ENCODE measurements at places on chromosomes 5 and 9. TPM values are rescaled to one million over a fixed set of nuclear protein-coding genes. Genes with fewer than 3 reads are reported as not detected.

Gene DIPK1B
- 3.4 TPM for total RNA-seq

Gene CDC20B
- not detected for total RNA-seq

Gene SPATA31C1
- total RNA-seq: not detected

Gene FOXD4L5
- total RNA-seq: under 0.01 TPM

Gene FAM120AOS
- total RNA-seq: 22.2 TPM

Gene TLX3
- not detected for total RNA-seq

Gene STPG3
- not detected for total RNA-seq

Gene GPR21
- 0.28 TPM for total RNA-seq

Gene PCDHB14
- total RNA-seq: 0.28 TPM

Gene PKD2L2
- total RNA-seq: not detected

Gene RPL35
- total RNA-seq: 1,151 TPM

Gene PCDHA9
- under 0.01 TPM for total RNA-seq

GRCh38 chr5:132451387-132451786 is 39.2 kb downstream of the IRF1 start:
- peak; percentile 59 for DNase-seq

DNA sequence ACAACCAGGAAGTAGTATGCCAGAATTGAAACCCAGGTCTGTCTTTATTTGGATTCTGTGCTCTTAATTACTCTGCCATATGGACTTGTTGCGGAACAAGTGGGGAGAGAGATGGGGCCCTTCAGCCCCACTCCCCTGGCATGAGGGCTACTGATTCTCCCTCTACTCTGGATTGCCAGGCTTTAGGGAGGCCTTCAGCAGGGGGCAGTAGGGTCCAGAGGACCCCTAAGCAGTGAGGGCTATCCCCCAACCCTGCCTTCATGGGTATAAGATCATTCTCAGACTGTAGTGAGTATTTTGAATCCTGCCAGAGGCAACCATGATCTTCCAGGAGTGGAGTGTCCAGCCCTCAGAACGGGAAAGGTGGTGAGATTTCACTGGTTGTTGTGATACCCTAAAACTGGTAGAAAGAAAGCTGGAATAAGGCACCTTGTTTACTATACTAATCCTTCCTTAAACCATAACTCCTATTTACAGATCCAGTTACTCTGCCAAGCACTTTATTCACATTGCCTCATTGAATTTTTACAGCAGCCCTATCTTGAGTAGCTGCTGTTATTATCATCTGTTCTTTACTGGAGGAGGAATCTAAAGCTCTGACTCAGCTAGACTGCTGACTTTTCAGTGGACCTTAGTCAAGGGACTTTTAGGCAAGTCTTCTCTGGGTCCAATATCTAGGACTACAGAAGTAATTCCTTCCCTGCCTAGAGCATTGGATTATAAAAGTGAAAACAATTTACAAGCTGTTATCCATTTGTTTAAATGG is 31.3 kb upstream of the LARP1 start:
- DNase-seq: peak; percentile 81

DNA sequence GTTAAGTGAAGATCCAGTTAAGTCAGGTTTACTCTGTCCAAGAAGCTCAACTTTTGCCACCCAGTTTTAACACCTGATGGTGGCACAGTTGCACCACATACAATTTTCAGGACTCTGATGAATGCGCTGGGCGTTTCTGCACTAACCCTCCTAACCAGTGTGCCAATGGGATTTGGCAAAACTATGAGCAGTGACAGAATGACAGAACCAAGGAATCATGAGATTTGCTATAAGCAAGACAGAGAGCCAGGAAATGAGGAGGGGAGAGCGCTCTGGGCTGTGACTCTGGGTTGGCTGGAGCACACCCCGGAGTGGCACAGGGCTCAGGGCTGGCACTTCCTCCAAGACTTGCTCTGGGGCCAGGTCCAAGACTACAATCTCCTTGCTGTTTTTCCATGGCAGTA is 84.1 kb downstream of the SH3PXD2B start:
- DNase-seq: no peak

GRCh38 chr9:111913159-111913558 is 16.5 kb downstream of the UGCG start:
- DNase-seq: no peak

GRCh38 chr9:38641985-38642864 is 21.8 kb upstream of the ANKRD18A start:
- peak; percentile 22 for DNase-seq

GRCh38 chr9:31321256-31321655 is 1063.2 kb upstream of the ACO1 start:
- no peak for DNase-seq

DNA sequence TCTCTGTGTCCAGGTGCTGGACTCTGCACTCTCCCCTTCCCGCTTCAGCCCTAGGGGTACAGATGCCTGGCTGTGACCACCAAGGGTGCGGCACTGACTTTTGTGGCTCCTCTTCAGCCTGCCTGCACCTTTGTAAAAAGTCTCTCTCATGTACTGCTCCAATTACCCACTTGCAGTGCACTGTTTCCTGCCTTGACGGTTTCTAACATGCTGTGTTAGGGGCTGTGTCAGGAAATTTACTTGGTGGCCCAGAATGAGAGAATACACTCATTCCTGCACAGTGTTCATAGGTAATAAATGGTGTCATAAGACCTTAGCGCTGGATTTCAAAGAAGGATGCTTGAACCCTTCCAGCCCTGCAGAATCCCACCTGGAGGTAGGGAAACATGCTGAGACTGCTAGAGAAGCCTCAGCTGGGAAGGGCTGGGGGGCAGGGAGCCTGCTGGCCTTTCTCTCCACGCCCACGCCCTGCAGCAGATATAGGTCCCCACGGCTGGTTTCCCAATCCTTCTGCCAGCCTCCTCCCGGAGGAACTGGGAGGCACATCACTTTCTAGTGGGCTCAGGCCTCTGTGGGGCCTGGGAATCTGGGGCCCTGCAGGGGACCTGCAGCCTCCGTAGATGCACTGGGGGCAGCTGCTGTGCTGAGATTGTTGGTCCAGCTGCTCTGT is 17.6 kb upstream of the HRH2 start:
- DNase-seq: no peak

- peak; percentile 20 for DNase-seq
These were observed 62.2 kb upstream of the IL33 start for GRCh38 chr9:6153425-6153824.

DNA sequence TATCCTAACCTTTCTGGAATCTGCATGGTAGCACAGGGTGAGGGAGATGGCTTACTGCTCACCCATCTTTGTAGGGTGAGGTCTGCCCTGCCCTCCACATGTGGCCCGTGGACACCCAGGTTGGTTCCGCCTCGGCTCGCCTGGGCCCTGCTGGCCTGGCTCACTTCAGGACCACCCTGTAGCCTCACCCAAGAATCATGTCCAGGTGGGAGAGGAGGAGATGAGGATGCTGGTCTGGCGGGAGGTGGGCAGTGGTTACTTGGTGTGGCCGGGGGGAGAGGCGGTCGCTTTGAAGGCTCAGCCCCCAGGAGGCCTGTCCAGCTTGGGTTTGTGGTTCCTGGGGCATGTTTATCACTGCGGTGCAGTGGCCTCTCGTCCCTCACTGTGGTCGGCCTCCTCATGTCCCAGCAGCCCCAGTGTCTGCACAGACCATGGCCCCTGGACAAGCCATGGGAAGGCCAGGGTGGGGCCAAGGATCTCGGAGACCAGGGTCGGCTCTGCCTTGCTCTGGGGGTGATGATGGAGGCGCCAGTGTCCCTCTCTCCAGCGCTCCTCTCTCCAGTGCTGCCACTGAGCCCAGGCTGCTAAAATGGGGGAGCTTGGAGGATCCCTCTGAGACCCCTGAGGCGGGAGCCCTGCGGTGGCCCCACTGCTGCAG is 4.6 kb downstream of the OBP2B start:
- no peak for DNase-seq

DNA sequence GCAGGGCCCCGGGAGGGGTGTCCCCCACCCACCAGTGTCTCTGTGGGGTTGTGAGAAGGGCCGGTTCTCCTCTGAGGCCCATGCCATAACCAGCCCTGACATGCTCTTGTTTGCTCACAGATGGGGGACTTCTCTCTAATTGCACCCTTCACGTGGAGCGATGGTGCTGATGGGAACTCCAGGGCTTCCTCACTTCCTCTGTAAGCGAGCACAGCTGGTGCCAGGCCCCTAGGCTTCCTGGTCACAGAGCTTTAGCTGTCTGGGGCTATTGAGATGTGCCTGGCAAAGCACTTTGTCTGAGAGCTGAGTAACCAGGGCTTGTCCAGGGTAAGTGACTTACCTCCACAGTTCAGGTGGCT is 36.4 kb downstream of the PHF2 start:
- no peak for DNase-seq

DNA sequence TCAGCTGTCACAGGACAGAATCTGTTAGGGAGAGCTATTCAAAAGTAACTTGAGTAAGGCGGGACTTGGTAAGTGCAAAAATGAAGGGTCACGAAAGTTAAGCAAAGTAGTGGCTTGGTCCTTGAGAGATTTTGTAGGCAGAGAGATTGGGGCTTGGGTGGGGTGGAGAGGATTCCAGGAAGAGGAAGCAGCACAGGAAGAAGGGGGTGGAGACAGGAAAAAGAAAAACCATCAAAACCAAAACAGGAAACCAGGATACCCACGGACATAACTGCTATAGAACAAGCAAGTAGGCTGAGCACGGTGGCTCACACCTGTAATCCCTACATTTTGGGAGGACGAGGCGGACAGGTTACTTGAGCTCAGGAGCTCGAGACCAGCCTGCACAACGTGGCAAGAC is 3.7 kb downstream of the ROPN1L start:
- no peak for DNase-seq

DNA sequence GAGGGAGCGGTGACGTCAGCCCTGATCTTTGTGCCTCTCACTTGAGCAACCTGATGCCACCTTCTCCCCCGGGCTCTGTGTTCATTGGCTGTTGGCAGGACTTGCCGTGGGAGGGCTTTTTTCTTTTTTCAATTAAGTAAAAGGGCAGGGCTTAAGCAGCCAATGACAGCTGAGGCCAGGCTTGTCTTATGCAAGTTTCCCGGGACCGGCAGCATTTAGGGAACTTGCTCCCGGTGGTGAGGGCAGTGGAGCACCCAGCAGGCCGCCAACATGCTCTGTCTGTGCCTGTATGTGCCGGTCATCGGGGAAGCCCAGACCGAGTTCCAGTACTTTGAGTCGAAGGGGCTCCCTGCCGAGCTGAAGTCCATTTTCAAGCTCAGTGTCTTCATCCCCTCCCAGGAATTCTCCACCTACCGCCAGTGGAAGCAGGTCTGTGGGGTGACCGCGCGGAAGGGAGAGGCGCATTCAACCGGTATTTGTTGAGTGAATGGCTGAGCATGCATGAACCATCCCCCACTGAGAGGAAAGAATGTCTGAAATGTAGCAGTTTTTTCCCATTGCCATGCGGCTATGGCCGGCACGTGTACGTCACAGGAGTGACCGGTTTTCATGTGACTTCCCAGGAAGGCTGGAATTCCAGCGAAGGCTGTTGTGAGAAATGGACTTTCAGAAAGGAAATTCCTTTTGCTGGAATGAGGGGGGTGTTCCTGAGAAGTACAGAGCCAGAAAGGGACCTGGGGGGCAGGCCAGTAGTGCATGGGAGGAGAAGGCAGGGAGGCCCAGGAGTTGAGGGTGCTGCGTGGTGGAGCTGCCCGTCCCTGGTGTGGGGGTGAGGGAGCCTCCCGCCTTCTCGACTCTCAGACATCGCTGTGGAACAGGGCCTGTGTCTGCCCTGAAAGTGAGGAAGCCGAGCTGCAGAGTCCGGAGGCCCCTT is 29.0 kb downstream of the PTGES2 start:
- DNase-seq: peak; percentile 98

- no peak for DNase-seq
These were observed 81.0 kb upstream of the DAB2 start for GRCh38 chr5:39505791-39506190.

DNA sequence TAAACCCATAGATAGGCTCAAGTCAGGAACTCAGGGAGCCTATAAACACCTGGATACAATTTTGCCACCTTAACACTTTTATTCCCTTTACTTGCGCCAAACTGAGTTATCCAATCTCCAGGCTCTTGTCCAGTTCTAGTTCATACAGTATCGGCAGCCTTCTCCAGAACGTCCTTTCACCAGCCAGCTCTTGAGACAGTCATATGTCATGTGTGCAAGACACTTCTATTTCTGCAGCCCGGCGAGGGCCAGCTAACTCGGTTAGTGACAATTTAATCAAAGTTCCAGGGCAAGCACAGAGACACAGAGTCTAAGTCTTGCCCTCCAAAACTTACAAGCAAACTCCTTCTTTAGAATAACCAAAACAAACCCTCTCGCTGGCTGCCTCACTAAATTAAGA is 12.9 kb downstream of the ABCA1 start:
- no peak for DNase-seq

- peak; percentile 12 for DNase-seq
These were observed 8.5 kb downstream of the DMXL1 start for GRCh38 chr5:119079318-119079921.

GRCh38 chr5:433836-434235 is 9.1 kb upstream of the EXOC3 start:
- DNase-seq: no peak

- DNase-seq: no peak
These were observed 423.0 kb downstream of the TUSC1 start for GRCh38 chr9:25255216-25255615.

GRCh38 chr5:158770506-158770905 is 329.2 kb downstream of the EBF1 start:
- no peak for DNase-seq

DNA sequence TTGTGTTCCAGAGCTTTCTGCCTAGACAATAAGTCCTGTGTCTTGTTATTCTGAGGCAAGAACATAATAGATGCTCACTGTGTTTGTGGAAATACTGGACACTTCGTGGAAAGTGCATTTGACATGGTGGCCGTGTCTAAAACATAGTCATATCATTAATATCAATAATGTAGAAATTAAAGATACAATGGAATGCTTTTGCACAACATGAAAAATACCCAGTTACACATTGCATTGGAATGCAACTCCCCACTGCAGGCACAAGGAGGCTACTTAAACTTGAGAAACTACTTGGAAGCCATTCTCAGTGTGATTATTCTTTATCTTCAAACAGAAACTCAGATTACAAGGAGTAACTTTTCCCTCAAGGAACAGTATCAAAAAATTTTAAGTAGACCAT is 145.3 kb upstream of the ZNF462 start:
- peak; percentile 80 for DNase-seq

Data from IMR-90 (cell line).